ENCODE measurements at places on chromosomes 2 and 18.
A peak's percentile ranks its signal among the peaks of the same experiment; 100 is the strongest.

DNA sequence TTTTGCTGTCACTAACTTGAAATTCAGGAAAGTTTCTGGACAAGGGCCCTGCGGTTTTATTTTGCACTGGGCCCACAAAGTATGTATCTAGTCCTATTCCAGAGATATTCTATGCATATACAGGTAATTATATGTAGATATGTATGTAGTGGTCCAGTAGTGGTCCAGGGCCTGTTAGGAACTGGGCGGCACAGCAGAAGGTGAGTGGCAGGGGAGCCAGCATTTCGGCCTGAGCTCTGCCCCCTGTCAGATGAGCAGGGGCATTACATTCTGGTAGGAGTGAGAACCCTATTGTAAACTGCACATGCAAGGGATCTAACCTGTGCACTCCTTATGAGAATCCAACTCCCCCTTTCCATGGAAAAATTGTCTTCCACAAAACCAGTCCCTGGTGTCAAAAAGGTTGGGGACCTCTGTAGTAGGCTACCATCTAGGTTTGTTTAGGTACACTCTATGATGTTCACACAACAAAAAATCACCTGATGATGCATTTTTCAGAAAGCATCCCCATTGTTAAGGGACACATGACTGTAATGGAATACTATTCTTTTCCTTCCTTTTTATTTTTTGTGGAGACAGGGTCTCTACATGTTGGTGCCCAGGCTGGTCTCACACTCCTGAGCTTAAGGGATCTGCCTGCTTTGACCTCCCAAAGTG is 2.8 kb upstream of the PPP4R3B start:
- DNase-seq, result no peak

GRCh38 chr2:108579623-108580022 is 45.4 kb downstream of the LIMS1 start:
- DNase-seq, result no peak

- no peak for DNase-seq
Observed at GRCh38 chr18:76545433-76546087, 50.5 kb upstream of the ZNF516 start.

GRCh38 chr2:177636672-177637071 is 244.1 kb downstream of the AGPS start:
- no peak for DNase-seq

- peak; percentile 86 for DNase-seq
Observed at GRCh38 chr2:162073888-162074631, at the start of gene DPP4. DPP4 (minus strand) TSS chr2:162074215; CDS start chr2:162073981, 234 bp downstream.

GRCh38 chr2:196399096-196399495 is 227.7 kb upstream of the STK17B start:
- DNase-seq, result no peak

GRCh38 chr18:9201224-9201623 is 64.6 kb downstream of the ANKRD12 start:
- no peak for DNase-seq

GRCh38 chr2:173550143-173550542 is 195.5 kb downstream of the CDCA7 start:
- DNase-seq, result no peak

DNA sequence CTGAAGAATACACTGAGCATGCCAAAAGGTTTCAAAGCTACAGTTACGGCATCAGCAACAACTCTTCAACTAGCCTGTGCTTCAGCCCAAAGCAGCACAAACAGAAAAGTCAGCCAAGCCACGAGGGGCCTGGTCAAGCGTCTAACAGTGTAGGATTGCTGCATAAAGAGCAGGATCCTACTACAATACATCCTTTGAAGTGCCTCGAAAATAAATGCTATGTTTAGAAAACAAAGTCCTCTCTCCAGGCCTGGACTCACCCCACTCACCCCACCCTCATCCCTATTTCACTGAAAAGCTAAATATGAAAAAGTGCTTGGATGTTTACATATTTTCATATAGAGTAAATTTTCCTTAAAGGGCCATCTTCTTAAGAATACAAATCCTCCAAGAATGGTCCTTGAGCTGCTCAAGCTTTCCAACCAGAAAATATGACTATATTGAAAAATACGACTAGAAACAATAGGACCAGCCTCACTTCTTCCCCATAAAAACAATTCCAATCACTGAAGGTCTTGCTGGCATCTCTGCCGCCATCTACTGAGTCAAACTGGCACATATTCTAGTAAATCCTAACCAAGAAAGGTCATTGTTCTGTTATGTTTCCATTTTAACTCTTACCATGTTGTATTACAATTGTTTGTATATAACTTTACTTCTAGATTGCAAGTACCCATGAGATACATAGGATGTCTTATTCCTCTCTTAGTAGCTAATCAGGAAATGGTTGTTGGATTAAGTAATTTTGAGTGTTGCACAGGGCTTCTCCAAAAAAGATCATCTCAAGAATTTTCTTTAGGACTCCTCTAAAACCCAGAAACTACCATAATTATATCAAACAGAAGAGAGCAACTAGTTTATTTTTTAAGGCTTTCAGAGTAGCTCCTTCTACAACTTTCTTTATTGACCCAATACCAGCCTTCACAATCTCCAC is 63.6 kb downstream of the CLHC1 start:
- DNase-seq, result peak; percentile 9

- DNase-seq, result no peak
Observed at GRCh38 chr2:201176081-201176481, 6.9 kb upstream of the CASP10 start.

- no peak for DNase-seq
Observed at GRCh38 chr2:33488178-33488690, 11.8 kb downstream of the RASGRP3 start.

DNA sequence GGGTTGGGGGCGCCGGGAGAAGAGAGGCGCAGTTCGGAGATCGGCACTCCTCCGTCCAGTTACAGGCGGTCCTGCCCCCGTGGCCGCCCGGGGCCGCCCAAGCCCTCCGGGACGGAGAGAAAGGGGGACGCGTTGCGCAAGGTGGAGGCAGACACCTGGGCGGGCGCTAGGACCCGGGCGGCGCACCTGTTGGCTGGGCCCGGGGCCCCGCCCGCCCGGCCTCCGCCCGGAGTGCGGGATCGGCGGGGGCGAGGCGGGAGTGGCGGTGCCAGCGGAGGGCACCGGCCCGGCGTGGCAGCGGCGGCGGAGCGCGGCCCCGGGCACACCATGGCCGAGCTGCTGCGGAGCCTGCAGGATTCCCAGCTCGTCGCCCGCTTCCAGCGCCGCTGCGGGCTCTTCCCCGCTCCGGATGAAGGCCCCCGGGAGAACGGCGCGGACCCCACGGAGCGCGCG is at the start of gene SGPP2:
Gene SGPP2, plus strand, starts transcription at position 268 of the 453 bp plus-strand sequence. Its CDS starts 60 bp downstream, at position 328.
- no peak for DNase-seq

- DNase-seq, result no peak
Observed at GRCh38 chr2:136251885-136252585, 134.1 kb upstream of the CXCR4 start.

DNA sequence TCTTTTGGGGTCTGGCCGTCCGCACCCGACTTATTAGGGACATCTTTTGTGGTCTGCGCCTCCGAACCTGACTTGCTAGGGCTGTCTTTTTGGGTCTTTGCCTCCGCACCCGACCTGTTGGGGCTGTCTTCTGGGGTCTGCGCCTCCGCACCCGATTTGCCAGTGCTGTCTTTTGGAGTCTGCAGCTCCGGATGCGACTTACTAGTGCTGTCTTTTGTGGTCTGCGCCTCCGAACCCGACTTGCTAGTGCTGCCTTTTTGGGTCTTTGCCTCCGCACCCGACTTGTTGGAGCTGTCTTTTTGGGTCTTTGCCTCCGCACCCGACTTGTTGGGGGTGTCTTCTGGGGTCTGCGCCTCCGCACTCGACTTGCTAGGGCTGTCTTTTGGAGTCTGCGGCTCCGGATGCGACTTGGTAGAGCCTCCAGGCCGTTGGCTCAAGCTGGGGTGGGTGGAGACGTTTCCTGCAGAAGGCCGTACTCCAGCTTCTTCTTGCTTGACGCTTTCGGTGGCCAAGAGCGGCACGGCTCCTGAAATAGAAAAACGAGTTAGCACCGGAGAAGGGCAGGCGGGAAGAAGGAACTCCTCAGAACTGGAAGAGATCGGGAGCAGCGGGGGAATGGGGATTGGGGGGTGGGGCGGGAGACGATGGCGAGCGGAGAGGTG is 498 bp downstream of the TGOLN2 start:
- DNase-seq, result peak; percentile 32

DNA sequence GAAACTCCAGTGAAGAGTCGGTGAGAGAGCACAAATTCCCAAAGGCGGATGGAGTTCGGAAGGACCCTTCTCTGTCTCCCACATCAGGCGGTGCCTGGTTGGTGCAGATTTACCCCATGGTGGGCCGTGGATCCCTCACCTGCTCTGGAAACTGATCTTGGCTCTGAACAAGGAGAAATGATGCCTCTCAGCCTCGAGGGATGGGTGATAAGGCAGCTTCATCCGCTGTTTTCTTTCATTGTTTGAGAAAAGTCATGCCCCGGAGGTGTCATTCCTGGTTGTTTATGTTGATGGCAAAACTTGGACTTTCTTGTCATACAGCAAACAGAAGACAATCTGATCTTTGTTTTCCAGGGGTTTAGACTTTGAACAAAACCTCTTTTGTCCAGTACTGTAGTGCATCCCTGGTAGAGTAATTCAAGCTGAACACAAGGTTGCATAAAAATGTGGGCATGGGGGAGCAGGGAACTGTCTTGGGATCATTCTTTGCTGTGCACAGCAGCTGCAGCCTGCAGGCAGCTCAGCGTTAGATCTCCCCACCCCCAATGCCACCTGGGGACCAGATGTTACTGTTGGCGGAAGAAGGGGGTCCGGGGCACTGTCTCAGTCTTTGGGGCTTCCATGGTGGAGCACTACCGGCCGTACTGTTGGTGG is 81.3 kb downstream of the NFATC1 start:
- no peak for DNase-seq

GRCh38 chr2:203894262-203894661 is 26.7 kb downstream of the CTLA4 start:
- no peak for DNase-seq

GRCh38 chr2:30487603-30488002 is 40.6 kb downstream of the LCLAT1 start:
- DNase-seq, result no peak

GRCh38 chr2:40346535-40347354 is 105.1 kb downstream of the SLC8A1 start:
- no peak for DNase-seq

- DNase-seq, result peak; percentile 19
Observed at GRCh38 chr18:37529863-37530262, 35.7 kb downstream of the CELF4 start.

- DNase-seq, result no peak
Observed at GRCh38 chr2:28356095-28356911, 36.4 kb upstream of the FOSL2 start.

GRCh38 chr2:13585732-13586131 is 869.0 kb downstream of the TRIB2 start:
- DNase-seq, result no peak

GRCh38 chr2:217325816-217326215 is 466.0 kb upstream of the TNP1 start:
- no peak for DNase-seq

DNA sequence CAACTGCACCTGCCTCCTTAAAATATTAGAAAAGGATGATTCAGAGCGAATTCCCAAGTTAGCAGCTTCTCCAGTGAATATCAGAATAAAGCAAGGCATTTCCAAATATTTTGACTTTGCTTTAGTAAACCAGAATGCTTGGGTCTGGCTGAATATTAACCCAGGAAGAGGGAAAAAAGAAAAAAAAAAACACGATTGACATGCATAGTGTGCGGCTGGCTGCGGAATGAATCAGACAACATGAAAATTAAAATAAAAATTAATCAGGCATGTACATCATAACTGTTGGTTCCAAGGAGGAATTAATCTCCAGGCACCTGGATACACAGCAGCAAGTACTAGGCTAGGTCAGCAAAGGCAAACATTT is 105.8 kb upstream of the NCKAP5 start:
- DNase-seq, result no peak

DNA sequence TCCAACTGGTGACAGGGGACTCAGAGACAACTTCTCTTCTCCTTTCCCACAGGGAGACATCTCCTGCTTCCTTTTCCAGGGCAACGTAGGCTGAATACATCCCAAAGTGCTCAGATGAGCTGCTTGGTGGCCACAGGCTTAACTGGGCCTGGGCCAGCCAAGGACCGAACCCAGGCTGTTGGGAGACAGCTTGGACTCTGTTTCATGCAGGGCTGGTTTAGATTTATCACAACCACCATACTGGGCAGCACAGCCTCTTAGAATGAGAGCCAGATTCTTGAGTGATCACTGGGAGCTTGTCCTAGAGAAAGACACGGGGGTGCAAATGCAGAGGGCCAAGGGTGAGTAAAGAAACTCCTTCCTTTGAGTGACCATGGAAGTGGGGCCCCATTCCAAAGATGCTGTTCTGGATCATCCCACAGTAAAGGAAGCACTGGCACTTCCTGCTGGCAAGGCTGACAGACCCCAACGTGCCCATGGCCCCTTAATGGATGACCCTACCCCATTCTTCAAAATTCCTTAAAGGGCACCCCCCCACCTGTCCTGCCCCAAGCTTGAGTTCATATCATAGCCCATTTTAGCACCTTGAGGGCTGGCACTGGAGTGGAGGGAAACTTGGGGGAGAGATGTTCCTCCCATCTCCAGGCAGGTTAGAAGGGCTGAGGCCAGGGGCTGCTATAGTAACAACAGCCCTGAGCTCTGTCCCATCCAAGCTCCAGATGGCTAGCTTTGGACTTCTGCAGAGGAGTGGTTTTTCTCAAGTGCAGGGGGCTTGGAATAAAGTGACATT is 84.1 kb downstream of the CAPN13 start:
- DNase-seq, result no peak

- no peak for DNase-seq
Observed at GRCh38 chr2:221911890-221912289, 339.8 kb upstream of the EPHA4 start.

DNA sequence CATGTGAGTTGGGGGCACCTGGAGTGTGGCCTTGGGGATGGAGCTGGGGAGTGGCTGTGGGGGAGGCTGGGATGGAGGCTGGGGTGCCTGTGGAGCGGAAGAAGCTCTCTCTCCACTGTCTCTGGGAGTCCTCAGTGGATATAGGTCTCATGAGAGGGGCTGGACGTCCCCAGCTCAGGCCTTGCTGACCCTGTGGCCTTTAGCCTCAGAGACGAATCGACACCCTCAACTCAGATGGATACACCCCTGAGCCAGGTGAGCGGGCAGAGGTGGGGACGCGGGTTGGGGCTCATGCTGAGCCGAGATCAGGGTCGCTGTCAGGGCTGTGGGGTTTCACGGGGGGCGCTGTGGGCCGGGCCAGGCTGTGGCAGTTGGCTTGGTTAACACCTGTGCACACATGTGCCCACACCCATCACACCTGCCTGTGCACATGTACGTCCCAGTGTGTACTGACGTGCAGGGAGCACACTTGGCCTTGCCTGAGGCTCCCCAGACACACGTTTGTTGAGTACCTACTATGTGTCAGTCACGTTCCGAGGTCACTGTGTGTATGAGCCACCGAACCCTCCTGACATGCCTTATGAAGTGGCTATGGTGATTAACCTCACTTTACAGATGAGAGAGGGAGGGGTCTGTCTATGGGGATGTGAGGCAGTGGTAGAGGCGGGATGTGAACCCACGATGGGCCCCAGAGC is 20.1 kb downstream of the ZAP70 start:
- no peak for DNase-seq

DNA sequence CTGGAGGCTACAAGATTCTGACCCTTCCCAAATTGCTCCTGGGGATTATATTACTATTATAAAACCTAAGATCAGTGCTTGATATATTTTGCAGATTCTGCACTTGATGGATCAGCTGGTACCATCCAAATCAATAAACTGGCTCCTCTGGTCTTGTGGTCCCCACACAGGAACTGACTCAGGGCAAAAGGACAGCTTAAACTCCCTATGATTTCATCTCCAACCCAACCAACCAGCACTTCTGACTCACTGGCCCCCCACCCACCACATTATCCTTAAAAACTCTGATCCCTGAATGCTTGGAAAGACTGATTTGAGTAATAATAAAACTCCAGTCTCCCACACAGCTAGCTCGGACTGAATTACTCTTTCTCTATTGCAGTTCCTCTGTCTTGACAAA is 82.1 kb downstream of the TMEM163 start:
- DNase-seq, result no peak

Data from GM19239 (cell line).